ENCODE measurements at places on chromosomes 2 and 18.

GRCh38 chr2:69741229-69741574 lies 732 bp upstream of the ANXA4 start:
- DNase-seq: no peak

DNA sequence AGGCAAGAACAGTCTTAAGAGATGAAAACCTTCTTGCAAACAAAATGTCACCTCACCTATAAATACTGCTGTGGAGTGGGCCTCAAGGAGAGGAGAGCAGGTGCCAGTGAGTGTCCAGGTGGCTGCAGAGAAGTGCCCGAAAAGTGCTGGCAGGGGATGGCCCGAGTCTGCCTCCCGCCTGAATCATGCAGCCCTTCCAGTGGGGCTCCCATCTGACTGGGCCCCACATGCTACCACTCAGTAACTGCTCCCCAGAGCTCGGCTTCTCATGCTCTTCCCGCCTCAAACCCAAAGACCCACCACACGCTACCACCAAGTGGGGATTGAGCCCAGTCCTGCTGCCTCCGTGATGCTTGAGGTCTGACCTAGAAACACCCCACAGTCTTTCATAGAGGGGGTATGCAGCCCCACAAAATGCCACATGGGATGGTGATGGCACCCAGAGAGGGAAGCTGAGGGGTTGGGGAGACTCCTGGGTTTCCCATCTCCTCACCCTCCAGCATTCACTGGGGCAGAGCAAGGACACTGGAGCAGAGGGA lies 7.4 kb downstream of the HS6ST1 start:
- no peak for DNase-seq

- DNase-seq: no peak
Measured at GRCh38 chr18:63271881-63272299, 47.7 kb downstream of the BCL2 start.

- DNase-seq: no peak
Measured at GRCh38 chr2:157264099-157264498, 6.6 kb downstream of the GALNT5 start.

DNA sequence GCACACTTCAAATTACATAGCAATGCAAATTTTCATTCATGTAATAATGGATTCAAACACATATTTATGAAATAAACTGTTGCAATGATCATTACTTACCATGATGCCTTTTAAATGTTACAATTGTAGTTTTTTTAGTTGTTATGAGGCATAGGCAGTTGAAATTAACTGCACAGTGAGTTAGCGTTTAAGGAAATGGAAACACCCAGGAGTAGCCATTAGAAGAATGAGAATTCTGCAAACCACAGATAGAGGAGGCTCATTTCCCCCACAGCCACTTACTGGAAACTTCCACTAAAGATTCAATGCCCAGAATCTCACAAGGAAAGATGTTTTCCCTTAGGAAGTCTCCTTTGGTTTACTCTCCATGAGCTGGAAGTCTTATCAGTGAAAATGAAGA lies 8.4 kb downstream of the ARL4C start:
- no peak for DNase-seq

DNA sequence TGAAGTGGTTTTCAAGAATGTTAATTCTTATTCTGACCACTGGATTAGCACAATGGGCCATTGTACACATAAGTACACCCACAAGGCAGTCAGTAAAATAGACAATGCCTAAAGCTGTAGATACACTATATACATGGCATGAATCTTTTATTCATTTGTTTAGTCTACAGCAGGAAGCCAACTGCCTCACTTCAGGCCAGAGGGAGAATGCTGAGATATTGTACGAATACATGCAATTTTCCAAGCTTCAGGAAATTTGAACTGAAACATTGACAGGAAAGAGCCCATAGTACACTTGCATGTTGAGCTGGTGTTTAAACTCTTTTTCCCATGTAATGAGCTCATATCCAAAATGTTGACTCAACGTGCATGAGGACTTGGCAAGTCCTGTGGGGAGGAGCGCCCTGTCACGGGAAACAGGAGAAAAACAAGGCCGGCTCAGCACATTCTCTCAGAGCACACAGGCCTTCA lies 111.6 kb upstream of the CYP1B1 start:
- no peak for DNase-seq

GRCh38 chr2:45236268-45236667 lies 227.0 kb upstream of the SIX2 start:
- DNase-seq: no peak

- DNase-seq: no peak
Measured at GRCh38 chr18:12862874-12863482, 21.1 kb downstream of the PTPN2 start.

DNA sequence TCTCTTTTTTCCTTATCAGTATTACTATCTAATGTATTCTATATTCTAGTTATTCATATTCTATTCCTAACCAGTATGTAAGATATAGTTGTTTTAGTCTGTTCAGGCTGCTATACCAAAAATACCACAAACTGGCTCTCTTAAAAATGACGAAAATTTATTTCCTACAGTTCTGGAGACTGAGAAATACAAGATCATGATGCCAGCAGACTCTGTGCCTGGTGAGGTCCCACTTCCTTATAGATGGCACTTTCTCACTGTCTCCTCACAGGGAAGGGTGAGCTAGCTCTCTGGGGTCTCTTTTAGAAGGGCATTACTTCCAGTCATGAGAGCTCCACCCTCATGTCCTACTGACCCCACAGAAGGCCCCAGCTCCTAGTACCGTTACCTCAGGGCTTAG lies 4.8 kb upstream of the ARHGAP15 start:
- no peak for DNase-seq

GRCh38 chr2:86790134-86790675 lies 508 bp downstream of the CD8A start:
- no peak for DNase-seq

DNA sequence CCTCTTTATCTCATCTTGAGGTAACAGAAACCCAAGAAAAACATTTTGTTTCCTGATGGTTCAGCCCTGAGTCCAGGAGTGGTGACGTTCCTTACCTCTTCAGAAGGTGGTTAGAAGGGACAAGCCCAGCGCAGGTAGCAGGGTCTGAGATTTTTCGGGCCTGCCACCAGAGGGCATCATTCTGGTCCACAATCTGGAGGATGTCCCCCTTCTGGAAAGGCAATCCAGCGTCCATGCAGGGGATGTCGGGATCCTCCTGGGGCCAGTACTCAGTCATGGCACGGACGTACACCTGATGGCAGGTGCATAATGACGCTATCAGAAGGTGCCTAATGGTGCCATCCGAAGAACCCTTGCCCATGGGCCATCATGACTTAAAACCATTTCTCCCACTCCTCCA lies 17.7 kb downstream of the MPP4 start:
- no peak for DNase-seq

- DNase-seq: no peak
Measured at GRCh38 chr2:37080266-37080665, 3.9 kb downstream of the HEATR5B start.

GRCh38 chr2:230814616-230815015 lies 50.1 kb upstream of the ITM2C start:
- no peak for DNase-seq

Data from stimulated activated CD8-positive, alpha-beta memory T cell treated with anti-CD3 and anti-CD28 coated beads, Interleukin-15, amount 100 ng/mL, for 4 hours (primary cell).